ENCODE measurements at places on chromosomes 2 and 18. TPM values are rescaled to one million over a fixed set of nuclear protein-coding genes. Genes with fewer than 3 reads are reported as not detected.

The QPCT gene
- 0.35 TPM for total RNA-seq

The ATP6V1B1 gene
- 1.3 TPM for total RNA-seq

The GALNT3 gene
- 8.6 TPM for total RNA-seq

The OTOS gene
- not detected for total RNA-seq

GRCh38 chr2:106272216-106272807 lies 78.2 kb upstream of the UXS1 start:
- no peak for DNase-seq
- no peaks in the 10 kb centered on the region for H3K27me3 ChIP-seq
- H3K36me3 ChIP-seq = no peaks in the 10 kb centered on the region
- no peak overlapping the region for H3K4me3 ChIP-seq
- no peak overlapping the region for H3K27ac ChIP-seq
- H3K4me1 ChIP-seq = peaks cover 2% of the 10 kb centered on the region

- H3K4me1 ChIP-seq = no peaks in the 10 kb centered on the region
- no peak overlapping the region for H3K4me3 ChIP-seq
- no peaks in the 10 kb centered on the region for H3K36me3 ChIP-seq
- H3K27ac ChIP-seq = no peak overlapping the region
These were observed 117.3 kb downstream of the PIGN start for GRCh38 chr18:62069556-62069955.

DNA sequence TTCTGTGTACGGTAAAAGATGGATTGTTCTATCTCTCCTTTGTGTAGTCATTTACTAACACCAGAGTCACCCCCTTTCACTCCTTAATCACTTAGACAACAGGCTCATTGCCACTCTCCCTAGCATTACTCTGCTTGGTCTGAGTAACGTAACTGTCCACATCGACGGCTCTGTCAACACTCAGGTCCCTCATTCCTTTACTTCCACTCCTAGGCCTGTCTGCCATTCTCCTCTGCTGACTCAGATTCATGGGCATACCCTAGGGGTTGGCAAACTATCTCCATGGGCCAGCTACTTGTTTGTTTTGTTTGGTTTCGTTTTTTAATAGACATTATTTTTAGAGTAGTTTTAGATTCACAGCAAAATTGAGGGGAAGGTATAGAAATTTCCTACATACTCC lies 243.9 kb downstream of the NR4A2 start:
- DNase-seq = no peak
- no peaks in the 10 kb centered on the region for H3K27me3 ChIP-seq
- no peaks in the 10 kb centered on the region for H3K4me1 ChIP-seq
- no peak overlapping the region for H3K27ac ChIP-seq
- no peak overlapping the region for H3K4me3 ChIP-seq
- no peaks in the 10 kb centered on the region for H3K36me3 ChIP-seq

DNA sequence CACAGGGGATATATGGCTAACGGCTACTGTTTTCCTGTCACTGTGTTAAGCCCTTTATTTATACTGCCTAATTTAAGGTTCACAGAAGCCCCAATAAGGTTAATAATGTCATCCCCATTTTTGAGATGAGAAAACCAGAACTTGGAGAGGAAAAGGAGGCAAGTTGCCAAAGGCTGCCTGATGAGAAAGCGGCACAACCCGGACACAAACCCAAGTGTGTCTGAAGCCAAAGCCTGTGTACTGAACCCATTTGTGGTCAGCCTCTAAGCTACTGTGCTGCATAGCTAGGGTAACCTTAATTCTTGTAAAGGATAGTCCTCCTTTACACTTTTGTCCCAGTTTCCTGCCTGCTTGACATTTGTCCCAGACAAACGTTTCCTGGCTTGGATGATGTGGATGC lies 954.7 kb upstream of the FANCL start:
- H3K4me3 ChIP-seq = no peak overlapping the region
- DNase-seq = no peak
- no peaks in the 10 kb centered on the region for H3K36me3 ChIP-seq
- H3K4me1 ChIP-seq = peaks cover 2% of the 10 kb centered on the region
- H3K27ac ChIP-seq = no peak overlapping the region

DNA sequence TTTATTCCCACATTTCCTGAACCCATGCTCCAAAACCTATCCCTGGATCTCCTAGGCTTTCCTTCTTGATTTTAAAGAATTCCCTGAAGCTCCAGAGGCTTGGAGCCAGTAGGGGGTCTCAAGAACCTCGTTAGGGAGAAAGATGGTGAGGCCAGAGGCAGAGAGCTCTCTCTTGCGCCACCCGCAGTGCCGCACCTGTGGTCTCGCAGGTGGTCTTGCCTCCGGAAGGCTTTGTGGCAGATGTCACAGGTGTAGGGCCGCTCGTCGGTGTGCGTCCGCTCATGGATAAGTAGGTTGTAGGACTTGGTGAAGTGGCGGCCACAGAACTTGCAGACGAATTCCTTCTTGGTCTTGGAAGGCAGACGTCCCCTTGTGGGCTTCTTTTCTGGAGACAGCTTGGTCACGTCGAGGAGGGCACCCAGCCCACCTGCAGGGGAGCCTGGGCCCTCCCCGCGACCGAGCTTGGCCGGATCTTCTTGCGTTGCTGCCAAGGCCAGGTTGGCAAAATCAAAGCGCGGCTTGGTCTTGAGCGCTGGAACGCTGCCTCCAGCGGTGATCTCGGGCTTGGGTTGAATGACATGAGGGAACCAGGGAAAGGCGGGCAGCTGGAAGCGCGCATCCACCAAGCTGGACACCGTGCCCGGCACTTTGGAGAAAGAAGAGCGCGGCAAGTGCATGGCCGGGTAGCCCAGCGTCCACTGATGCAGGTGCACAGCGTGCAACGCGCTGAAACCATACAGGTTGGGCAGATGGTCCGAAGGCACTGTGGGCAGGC lies 5.3 kb downstream of the OSR1 start:
- no peak overlapping the region for H3K27ac ChIP-seq
- no peak overlapping the region for H3K4me3 ChIP-seq
- no peaks in the 10 kb centered on the region for H3K36me3 ChIP-seq
- DNase-seq = no peak
- peaks cover 3% of the 10 kb centered on the region for H3K4me1 ChIP-seq

- peak; percentile 59 for DNase-seq
- no peaks in the 10 kb centered on the region for H3K36me3 ChIP-seq
- no peak overlapping the region for H3K4me3 ChIP-seq
- H3K27ac ChIP-seq = peak overlapping the region; percentile 69
- H3K4me1 ChIP-seq = peaks cover 8% of the 10 kb centered on the region
These were observed 174.0 kb downstream of the TGIF1 start for GRCh38 chr18:3623769-3624545.

DNA sequence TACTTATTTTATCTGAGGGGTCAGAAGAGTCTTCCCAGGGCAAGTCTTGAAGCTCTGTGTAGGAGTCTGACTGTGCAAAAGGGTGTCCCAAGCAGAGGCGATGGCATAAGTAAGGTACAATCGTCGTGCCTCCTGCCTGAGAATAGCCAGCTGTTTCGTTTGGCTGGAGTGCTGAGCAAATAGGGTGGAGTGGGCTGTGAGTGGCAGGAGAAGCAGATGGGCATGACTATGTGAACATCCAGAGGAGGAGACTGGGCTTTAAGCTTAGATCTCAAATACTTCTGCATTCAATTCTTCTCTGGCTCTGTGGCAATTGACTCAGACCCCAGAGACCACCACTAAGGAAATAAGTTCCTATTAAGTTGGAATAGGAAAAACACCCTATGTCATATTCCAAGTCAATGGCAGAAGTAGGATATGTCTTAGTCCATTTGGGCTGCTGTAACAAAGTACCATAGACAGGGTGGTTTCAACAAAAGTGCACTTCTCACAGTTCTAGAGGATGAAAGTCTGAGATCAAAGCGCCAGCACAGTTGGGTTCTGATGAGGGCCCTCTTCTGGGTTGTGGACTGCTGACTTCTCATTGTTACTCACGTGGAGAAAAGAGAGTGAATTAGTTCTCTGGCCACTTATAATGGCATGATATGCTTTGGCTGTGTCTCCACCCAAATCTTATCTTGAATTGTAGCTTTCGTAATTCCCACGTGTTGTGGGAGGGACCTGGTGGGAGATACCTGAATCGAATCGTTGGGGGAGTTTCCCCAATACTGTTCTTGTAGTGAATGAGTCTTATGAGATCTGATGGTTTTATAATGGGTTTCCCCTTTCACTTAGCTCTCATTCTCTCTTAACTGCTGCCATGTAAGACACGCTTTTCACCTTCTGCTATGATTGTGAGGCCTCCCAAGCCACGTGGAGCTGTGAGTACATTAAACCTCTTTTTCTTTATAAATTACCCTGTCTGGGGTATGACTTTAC lies 120.2 kb downstream of the LPIN1 start:
- no peaks in the 10 kb centered on the region for H3K36me3 ChIP-seq
- no peaks in the 10 kb centered on the region for H3K27me3 ChIP-seq
- no peak for DNase-seq
- no peaks in the 10 kb centered on the region for H3K4me1 ChIP-seq

DNA sequence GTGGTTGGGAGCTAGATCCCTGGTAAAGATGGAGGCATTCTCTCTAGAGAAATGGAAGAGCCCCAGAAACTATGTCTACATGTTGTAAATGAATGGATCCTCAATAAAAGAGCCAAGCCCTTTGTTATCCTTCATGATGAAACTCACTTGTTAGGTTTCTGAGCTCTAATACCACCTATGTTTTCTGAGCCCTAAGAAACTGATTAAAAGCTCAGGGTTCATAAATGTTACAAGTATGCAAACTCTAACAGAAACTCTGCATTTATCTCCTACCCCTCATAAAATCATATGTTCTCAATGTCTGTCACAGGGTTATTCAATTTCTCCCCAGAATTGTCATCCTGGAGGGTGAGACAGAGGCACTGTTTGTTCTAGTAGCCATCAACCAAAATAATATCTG lies 18.0 kb upstream of the HNMT start:
- no peaks in the 10 kb centered on the region for H3K27me3 ChIP-seq
- H3K27ac ChIP-seq = no peak overlapping the region
- H3K4me3 ChIP-seq = no peak overlapping the region
- no peaks in the 10 kb centered on the region for H3K4me1 ChIP-seq

GRCh38 chr2:189829102-189829833 lies 45.0 kb downstream of the PMS1 start:
- H3K27me3 ChIP-seq = no peaks in the 10 kb centered on the region
- no peaks in the 10 kb centered on the region for H3K4me1 ChIP-seq
- H3K27ac ChIP-seq = no peak overlapping the region

- no peak overlapping the region for H3K4me3 ChIP-seq
- no peak overlapping the region for H3K27ac ChIP-seq
- H3K4me1 ChIP-seq = peaks cover 16% of the 10 kb centered on the region
- no peaks in the 10 kb centered on the region for H3K36me3 ChIP-seq
These were observed 78.5 kb downstream of the SPRED2 start for GRCh38 chr2:65353927-65354326.

- H3K4me1 ChIP-seq = peaks cover 23% of the 10 kb centered on the region
- no peak for DNase-seq
- no peak overlapping the region for H3K4me3 ChIP-seq
These were observed 105.0 kb downstream of the COL6A3 start for GRCh38 chr2:237309011-237309410.

GRCh38 chr2:201404699-201405280 lies 46.5 kb downstream of the TRAK2 start:
- H3K4me3 ChIP-seq = no peak overlapping the region
- no peaks in the 10 kb centered on the region for H3K27me3 ChIP-seq
- H3K27ac ChIP-seq = no peak overlapping the region
- no peak for DNase-seq
- H3K36me3 ChIP-seq = no peaks in the 10 kb centered on the region

DNA sequence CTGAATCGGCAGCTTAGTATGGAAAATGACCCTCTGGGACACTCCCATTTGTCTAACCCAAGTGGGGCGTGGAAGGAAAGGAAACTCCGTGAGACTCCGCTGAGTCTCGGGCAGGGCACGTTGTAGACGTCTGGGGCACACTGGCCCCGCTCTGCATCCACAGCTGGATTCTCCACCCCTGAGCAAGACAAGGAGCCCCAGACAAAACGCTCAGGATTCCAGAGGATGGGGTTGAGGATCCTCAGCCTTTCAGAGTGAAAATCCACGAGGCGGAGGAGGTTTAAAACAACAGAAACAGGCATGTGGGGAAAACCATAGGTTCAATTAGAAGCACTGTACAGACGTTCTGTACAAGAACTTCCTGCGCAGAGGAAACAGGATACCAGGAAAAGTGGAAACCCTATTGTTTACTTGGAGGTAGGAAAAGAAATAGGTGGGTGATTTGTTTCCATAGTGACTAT lies 124.9 kb upstream of the ZNF236 start:
- H3K4me3 ChIP-seq = peak overlapping the region; percentile 15
- no peaks in the 10 kb centered on the region for H3K27me3 ChIP-seq
- no peaks in the 10 kb centered on the region for H3K36me3 ChIP-seq
- no peaks in the 10 kb centered on the region for H3K4me1 ChIP-seq
- peak; percentile 54 for DNase-seq
- no peak overlapping the region for H3K27ac ChIP-seq

DNA sequence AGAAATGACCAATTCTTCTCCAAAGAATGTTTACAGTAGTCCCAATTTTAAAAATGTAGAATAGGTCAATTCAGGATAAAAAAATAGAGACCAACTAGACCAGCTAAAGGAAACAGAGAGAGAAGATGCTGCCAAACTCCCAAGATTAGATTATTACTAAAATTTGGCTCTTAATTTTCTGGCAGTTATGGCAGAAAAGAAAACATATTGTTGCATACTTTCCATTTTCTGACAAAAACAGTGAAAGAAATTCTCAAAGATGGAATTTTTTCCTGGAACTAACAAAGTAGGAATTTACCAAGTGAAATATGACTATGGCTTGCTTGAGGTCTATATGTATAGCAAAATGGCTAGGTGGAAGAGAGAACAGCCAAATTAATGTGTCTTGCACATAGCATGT lies 138.3 kb upstream of the STK17B start:
- H3K36me3 ChIP-seq = no peaks in the 10 kb centered on the region
- H3K27me3 ChIP-seq = no peaks in the 10 kb centered on the region
- H3K4me1 ChIP-seq = peaks cover 3% of the 10 kb centered on the region
- no peak overlapping the region for H3K27ac ChIP-seq

DNA sequence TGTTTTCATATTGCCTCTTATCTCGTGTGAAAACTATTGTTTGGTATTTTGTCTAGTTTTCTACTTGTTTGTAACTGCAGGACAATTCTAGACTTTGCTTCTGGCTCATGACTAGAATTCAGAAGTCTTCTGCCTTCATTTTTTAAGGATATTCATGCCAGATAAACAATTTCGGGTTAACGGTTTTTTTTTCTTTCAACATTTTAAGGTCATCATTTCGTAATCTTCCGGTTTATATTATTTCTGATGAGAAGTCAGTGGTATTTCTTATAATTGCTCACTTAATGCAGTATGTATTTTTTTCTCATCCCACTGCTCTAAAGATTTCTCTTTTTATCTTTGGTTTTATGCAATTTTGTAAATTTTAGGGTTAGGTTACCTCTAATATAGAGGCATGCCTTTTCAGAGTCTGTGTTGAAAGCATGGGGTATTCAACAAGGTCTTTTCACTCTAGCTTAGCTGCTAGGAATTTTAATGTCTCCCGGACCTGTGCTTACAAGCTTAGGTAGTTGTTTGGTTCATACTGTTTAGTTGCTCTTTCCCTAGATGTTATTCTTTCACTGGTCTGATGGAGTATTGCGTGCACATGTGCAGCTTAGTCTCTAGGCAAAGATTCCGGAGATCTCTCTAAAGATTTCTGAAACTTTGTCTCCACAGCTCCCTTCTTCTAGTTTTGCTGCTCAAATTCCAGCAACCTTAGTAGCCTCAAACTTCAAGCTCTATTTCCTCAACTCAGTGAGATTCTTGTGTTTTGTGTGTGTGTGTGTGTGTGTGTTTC lies 198.1 kb downstream of the MCFD2 start:
- peak overlapping the region; percentile 74 for H3K27ac ChIP-seq
- peaks cover 12% of the 10 kb centered on the region for H3K4me1 ChIP-seq
- H3K36me3 ChIP-seq = no peaks in the 10 kb centered on the region
- no peaks in the 10 kb centered on the region for H3K27me3 ChIP-seq
- no peak for DNase-seq
- H3K4me3 ChIP-seq = peak overlapping the region; percentile 3
